Bronchial epithelial cell (primary cell): ENCODE measurements at places on chromosomes 7 and 10. TPM values are rescaled to one million over a fixed set of nuclear protein-coding genes. Genes with fewer than 3 reads are reported as not detected.

Gene C10orf90
- not detected in 2 replicates for total RNA-seq

Gene SDK1
- 0.26 and 0.51 TPM in 2 replicates for total RNA-seq

Gene NODAL
- total RNA-seq: under 0.01 TPM in 1 of 2 replicates, not detected in the other

Gene HOXA2
- not detected in 2 replicates for total RNA-seq

Gene CPA5
- total RNA-seq: 0.13 TPM in 1 of 2 replicates, not detected in the other

Gene SP4
- 5.3 and 7.3 TPM in 2 replicates for total RNA-seq

Gene CALML5
- 0.79 and 4.4 TPM in 2 replicates for total RNA-seq

Gene PNLIPRP3
- 53.2 and 67.8 TPM in 2 replicates for total RNA-seq

Gene FZD8
- total RNA-seq: 5.2 and 6.8 TPM in 2 replicates

Gene SLC4A2
- 33.2 and 38.9 TPM in 2 replicates for total RNA-seq

Gene CLCN1
- total RNA-seq: under 0.01 and 0.13 TPM in 2 replicates

Gene GALNT17
- not detected in 2 replicates for total RNA-seq

Gene BRAF
- total RNA-seq: 11.3 and 16.8 TPM in 2 replicates

Gene ZP3
- 12.8 and 26.1 TPM in 2 replicates for total RNA-seq

Gene CPA4
- total RNA-seq: 5.3 and 5.6 TPM in 2 replicates

Gene SFMBT2
- total RNA-seq: under 0.01 TPM in 2 replicates

Gene C7orf33
- not detected in 2 replicates for total RNA-seq

Gene CD36
- total RNA-seq: 1.3 and 11.9 TPM in 2 replicates

Gene CCDC146
- 2.1 and 2.4 TPM in 2 replicates for total RNA-seq

Gene HPSE2
- not detected in 2 replicates for total RNA-seq

Gene ETV1
- 0.13 and 0.26 TPM in 2 replicates for total RNA-seq

Gene SUGCT
- 7.4 and 11.6 TPM in 2 replicates for total RNA-seq

Gene OR9A2
- total RNA-seq: 0.26 TPM in 1 of 2 replicates, not detected in the other

Gene ABCC2
- 0.53 and 1.0 TPM in 2 replicates for total RNA-seq

Gene LBX1
- total RNA-seq: not detected in 2 replicates

Gene STAG3
- under 0.01 and 0.13 TPM in 2 replicates for total RNA-seq

Gene DYDC2
- not detected in 2 replicates for total RNA-seq

Gene TMEM236
- under 0.01 and 0.26 TPM in 2 replicates for total RNA-seq

Gene PPP1R3C
- 17.4 and 39.8 TPM in 2 replicates for total RNA-seq

Gene GIMAP6
- total RNA-seq: not detected in 2 replicates

Gene ADAM8
- total RNA-seq: 34.2 and 41.6 TPM in 2 replicates

Gene CACNB2
- total RNA-seq: 0.13 TPM in 1 of 2 replicates, not detected in the other

Gene ANXA7
- total RNA-seq: 88.7 and 106 TPM in 2 replicates

Gene AQP1
- total RNA-seq: under 0.01 TPM in 1 of 2 replicates, not detected in the other

Gene PDE6C
- total RNA-seq: not detected in 2 replicates

Gene NME8
- not detected in 2 replicates for total RNA-seq

Gene FAM170B
- total RNA-seq: not detected in 2 replicates

Gene NAT16
- not detected in 2 replicates for total RNA-seq
